ENCODE measurements at places on chromosomes 11 and 22. TPM values are rescaled to one million over a fixed set of nuclear protein-coding genes. Genes with fewer than 3 reads are reported as not detected.

The SYCE3 gene
- total RNA-seq: not detected

- no peak for DNase-seq
Measured at GRCh38 chr11:10606536-10607208, 38.2 kb upstream of the LYVE1 start.

DNA sequence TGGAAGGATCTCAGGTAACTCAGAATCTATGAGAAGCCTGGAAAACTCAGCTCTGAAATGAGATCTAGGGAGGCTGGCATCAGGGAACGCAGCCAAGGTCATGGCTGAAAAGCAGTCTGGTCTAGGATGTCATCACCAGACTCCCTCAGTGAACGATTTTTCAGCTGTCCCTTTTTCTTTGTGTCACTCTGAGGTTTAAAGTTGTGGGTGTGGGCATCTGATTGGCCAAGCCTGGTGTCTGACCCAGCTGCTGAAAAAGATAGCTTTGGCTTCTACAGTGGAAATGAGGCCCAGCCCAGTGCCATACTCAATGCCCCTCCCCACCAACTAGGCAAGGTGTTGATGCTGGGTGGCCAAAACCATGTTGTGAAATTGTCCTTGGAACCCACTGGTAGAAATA lies 14.5 kb downstream of the RPS3 start:
- no peak for DNase-seq

- DNase-seq: peak; percentile 63
Measured at GRCh38 chr11:47565340-47566148, at the start of gene PTPMT1. TSS of gene PTPMT1 (plus strand) at chr11:47565599. CDS start at chr11:47565623, 24 bp downstream.

DNA sequence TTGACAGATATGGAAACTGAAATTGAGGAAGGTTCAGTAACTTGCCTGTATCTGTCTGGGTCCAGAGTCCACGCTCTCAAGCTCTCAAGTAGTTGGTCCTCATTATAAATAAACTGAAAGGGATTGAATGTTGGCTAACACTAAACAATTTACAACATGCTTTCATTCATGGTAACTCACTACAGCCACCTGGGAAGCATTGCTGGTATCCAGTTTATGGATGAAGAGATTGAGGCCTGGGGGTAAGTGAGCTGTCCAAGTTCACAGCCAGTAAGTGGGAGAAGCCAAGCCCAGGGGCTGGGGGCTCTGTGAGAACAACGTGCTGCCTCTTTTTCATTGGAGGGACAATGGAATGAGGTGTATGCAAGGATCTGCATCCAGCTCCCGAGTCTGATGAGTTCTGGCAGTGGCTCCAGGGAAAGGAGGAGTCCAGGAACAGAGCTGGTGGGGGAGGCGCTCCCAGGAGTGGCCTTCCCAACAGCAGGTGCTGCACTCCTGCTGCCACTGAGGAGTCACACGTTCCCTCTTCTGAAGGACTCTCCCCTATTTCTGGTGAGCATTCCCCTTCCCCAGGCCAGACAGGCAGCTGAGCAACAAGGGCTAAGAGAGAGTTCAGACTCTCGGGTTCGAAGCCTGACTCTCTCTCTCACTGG lies 175.8 kb downstream of the CSNK2A3 start:
- no peak for DNase-seq

The TMEM191C gene
- 4.8 TPM for total RNA-seq

GRCh38 chr11:17813391-17814059 lies 78.9 kb downstream of the KCNC1 start:
- DNase-seq: no peak

The CHADL gene
- total RNA-seq: 0.67 TPM

DNA sequence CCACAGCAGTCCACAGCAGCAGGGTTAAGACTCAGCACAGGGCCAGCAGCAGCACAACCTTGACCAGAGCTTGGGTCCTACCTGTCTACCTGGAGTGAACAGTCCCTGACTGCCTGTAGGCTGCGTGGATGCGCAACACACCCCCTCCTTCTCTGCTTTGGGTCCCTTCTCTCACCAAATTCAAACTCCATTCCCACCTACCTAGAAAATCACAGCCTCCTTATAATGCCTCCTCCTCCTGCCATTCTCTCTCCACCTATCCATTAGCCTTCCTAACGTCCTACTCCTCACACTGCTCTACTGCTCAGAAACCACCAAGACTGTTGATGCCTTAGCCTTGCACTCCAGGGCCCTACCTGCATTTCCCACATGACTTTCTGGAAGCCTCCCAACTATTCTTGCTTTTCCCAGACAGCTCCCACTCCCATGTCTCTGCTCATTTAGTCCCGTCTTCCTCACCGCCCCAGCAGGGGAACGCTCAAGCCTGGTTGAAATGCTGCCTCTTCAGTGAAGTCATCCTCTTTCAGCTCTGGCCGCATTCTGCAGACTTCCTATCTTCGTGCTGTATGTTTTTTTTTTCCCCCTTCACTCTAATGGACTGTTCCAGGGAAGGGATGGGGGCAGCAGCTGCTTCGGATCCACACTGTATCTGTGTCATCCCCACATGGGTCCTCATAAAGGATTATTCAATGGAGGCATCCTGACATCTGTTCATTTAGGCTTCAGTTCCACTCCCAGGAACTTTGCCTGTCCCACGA lies 3.3 kb downstream of the IL18BP start:
- no peak for DNase-seq

DNA sequence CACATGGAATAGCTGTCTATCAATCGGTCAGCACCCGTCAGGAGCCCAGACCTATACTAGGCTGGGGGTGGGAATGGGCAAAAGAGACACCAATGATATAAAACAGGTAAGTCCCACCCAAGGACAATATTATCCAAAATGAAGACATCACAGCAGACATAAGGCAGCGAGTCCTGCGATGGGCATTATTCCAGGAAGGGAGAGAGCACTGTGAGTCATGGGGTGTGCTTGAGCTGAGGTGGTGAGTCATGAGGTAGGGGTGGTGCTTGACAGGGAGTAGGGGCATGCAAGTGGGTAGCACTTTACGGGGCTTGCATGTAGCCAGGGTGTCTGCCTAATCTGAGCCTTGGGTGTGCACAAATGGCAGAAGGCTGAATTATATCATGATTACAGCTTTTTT lies 605.0 kb upstream of the CADM1 start:
- DNase-seq: no peak

DNA sequence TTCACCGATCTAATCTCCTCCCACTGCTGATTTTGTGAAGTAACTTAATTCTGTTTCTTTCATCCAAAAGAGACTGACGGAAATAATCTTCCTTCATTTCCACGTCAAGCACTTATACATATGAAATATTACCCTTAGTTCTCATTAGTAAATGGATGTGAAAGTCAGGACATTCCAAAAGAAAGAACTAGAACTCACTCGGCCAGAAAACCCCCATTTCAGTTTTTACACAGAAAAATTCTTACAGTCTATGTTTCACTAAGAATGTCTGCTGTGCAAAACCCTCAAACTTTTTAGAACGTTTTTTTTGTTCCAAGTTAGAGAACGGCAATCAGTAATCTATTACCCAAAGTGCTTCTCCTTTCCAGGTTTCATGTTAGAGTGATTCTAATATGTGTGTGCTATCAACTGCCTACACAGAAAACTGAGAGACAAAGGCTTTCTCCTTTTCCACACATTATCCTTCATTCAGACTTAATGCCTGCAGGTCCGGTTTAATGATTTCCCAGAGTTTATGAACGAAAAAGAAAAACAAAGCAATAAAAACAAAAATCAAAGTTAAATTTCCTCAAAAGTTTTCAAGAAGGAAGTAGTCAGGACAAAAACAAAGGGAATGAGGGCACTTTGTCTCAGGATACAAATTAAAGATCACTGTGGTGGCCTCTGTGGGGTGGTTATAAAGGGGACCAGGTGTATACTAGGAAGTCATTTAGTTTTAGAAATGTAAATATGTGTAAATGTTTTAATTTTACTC lies 11.3 kb upstream of the SESN3 start:
- DNase-seq: no peak

GRCh38 chr11:128627666-128628324 lies 40.4 kb upstream of the ETS1 start:
- no peak for DNase-seq

The TTC36 gene
- 1.2 TPM for total RNA-seq

The PANX3 gene
- not detected for total RNA-seq

DNA sequence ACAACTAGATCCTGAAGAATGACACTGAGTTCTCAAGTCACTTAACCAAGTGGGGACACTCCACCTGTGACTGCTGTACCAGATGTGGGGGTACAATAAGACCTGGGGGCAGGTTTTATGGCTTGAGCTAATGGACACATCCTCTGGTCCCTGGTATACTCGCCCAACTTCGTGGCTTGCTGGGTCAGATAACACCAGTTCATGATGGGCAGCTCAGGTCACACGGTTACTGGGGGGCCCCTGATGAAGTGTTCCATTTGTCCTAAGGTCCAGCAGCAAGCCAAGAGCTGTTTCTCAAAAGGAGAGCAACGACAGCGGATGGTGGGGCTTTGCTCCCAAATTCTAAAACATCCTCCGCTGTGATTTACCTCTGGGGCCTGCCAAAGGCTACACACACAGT lies 1368.4 kb downstream of the BRD1 start:
- no peak for DNase-seq

GRCh38 chr22:37747080-37747714 lies 50.3 kb downstream of the TRIOBP start:
- no peak for DNase-seq

The KCNJ11 gene
- not detected for total RNA-seq

The ART5 gene
- total RNA-seq: not detected

DNA sequence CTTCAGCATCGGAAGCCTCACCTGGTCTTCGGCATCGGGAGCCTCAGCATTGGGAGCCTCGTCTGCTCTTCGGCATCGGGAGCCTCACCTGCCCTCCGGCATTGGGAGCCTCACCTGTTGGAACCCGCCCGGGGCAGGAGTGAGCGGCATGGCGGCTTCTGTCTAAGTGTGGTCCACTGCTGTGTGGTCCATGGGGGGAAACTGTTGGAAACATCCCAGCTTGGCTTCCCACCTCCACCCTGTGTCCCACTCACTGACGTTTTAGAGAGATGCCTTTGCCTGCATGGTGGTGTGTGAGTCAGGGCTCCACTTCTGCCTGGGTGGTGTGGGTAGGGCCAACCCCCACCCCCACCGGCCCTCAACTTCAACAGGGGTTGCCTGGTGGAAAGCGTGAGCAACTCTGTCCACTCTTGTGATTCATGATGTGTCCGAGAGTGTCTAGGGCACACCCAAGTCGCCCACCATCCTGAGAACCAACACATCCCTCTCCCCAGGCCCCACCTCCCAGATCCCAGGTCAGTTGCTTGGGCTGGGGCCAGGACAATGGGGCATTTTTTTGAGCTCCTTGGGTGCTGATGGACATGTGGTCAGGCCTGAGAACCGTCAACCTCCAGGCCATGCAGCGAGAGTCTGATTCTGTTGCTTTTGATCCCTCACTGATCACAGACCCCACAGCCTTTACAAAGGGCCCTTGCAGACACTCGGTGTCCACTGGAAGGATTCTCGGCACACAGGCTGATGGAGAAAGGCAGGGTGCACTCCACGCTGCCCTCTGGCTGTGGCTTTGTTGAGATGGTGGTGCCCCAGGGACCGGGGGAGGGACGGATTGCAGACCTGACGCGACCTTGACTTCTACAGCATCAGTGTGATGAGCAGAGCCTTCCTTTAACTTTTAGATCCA lies 406.7 kb downstream of the TBC1D22A start:
- DNase-seq: no peak

GRCh38 chr22:41215409-41215808 lies 10.3 kb downstream of the L3MBTL2 start:
- DNase-seq: no peak

GRCh38 chr22:38124236-38124974 lies 13.9 kb upstream of the BAIAP2L2 start:
- no peak for DNase-seq

The RASD2 gene
- not detected for total RNA-seq

- DNase-seq: no peak
Measured at GRCh38 chr11:2122907-2123627, 16.1 kb downstream of the IGF2 start.

- DNase-seq: no peak
Measured at GRCh38 chr11:10657308-10658271, 36.0 kb downstream of the IRAG1 start.

The OR8D1 gene
- not detected for total RNA-seq

GRCh38 chr11:118649941-118650340 lies 29.5 kb downstream of the TREH start:
- DNase-seq: no peak

The NADSYN1 gene
- total RNA-seq: 243 TPM

The USP2 gene
- total RNA-seq: 0.22 TPM

The MCAM gene
- total RNA-seq: 0.26 TPM

DNA sequence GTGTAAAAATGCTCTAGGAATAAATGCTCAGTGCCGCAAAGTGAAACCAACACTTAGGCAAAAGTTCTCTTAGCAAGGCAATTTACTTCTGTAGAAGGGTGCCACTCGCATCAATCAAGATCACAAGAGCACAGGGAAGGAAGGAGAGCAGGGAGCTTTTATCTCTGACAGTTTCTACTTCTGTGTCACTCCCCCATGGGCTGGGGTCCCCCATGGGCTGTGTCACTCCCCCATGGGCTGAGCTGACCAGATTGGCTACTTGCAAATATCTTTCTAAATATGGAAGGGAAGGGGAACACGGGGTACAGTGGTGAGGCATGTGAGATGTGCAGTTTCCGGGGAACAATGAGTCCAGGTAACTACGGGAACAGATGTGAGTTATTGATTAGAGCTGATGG lies 397 bp downstream of the OR52N2 start:
- DNase-seq: peak; percentile 8

- DNase-seq: no peak
Measured at GRCh38 chr11:20042811-20043341, 117.4 kb downstream of the DBX1 start.

The MIOX gene
- not detected for total RNA-seq

The DGKZ gene
- 230 TPM for total RNA-seq

The CCDC73 gene
- total RNA-seq: not detected

GRCh38 chr11:95498722-95499425 lies 267.9 kb upstream of the SESN3 start:
- DNase-seq: no peak

DNA sequence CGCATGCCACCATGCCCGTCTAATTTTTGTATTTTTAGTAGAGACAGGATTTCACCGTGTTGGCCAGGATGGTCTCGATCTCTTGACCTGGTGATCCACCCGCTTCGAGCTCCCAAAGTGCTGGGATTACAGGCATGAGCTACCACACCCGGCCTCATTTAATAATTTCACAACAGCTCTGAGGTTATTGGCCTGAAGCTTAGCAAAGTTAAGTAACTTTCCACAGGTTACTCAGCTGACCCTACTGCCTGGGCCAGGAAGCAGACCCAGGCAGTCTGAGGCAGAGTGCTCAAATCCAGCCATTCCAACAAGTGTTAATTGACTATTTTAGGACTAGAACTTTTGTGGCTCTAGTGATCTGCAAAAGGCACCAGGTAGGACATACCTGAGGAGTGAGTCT lies 52.2 kb upstream of the L3MBTL2 start:
- DNase-seq: no peak

The TMEM45B gene
- total RNA-seq: 34.4 TPM

- no peak for DNase-seq
Measured at GRCh38 chr11:114099392-114100178, 40.1 kb downstream of the ZBTB16 start.

GRCh38 chr11:26806219-26806618 lies 84.4 kb upstream of the SLC5A12 start:
- no peak for DNase-seq

DNA sequence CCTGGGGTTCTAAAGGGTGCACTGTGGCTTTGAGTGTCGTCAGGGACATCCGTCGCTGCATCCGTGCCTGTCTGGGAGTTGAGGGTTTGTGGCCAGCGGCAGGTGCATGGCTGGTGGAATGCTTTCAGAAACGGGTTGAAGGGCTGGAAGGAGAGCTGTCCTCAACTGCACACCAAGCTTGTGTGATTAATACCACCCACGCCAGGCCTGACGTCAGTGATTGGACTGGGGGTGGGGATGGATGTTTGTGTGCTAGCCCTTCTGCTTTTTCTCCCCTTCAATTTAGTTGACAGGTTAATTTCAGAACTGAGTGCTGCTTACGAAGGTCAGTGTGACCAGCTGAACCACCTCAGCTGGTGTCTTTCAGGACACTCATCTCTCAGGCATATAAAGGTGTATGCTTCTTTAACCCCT lies 3.2 kb upstream of the GAB2 start:
- no peak for DNase-seq

Measured in CD4-positive, alpha-beta memory T cell (primary cell).